ENCODE measurements at places on chromosomes 4 and X.

DNA sequence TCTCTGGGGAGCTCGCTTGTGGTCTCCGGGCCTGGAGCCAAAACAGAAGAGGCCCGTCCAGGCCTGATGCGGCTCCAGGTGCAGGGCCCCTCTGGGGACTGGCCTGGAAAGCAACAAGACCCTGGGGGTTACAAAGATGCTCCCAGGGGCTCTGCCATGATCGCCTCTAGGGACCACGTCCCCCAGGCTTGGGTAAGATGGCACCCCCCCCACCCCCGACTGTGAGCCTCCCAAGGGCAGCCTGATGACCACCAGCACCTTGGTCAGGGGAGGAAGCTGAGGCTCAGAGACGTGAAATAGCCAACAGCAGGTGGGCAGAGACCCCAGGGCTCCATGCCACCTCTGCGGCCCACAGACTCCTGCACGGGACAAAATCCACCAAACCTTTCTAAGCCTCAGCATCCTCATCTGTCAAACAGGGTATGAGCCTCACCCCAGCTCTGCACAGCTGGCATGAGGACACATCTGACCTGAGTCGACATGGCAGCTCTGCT is 25.4 kb downstream of the C4orf50 start:
- DNase-seq = no peak

- no peak for DNase-seq
Observed at GRCh38 chr4:70816894-70817293, 22.8 kb downstream of the GRSF1 start.

- no peak for DNase-seq
Observed at GRCh38 chr4:177092807-177093206, 216.9 kb upstream of the NEIL3 start.

DNA sequence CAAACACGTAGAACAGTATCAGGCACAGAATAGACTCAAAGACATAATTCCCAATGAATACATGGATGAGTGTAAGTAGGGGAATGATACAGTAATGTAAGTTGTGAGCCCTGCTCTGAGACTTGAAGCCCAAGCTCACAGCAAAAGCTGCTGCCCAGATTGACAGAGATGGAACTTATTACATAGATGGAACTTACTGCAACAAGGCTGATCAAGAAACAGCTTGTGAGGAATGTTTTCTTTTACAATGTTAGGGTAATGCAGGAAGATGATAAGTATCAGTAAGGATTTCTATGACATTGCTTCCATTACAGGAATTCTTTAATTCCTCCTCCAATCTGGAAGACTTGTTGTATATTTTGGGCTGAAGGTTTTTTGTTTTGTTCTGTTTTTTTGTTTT is 278.4 kb downstream of the IL15 start:
- DNase-seq = no peak

- DNase-seq = no peak
Observed at GRCh38 chrX:13053171-13053570, 8.8 kb upstream of the FAM9C start.

All from activated naive CD4-positive, alpha-beta T cell treated with anti-CD3 and anti-CD28 coated beads, Interleukin-2, amount 50 U/mL, for 16 hours (primary cell).